DMS 273 treated with DMSO at 0.1 percent for 48 hours (cell line): ENCODE measurements at places on chromosomes 13 and 19.
A peak's percentile ranks its signal among the peaks of the same experiment; 100 is the strongest.

GRCh38 chr13:69028936-69029335 lies 1078.7 kb upstream of the ATXN8OS start:
- no peak for DNase-seq

DNA sequence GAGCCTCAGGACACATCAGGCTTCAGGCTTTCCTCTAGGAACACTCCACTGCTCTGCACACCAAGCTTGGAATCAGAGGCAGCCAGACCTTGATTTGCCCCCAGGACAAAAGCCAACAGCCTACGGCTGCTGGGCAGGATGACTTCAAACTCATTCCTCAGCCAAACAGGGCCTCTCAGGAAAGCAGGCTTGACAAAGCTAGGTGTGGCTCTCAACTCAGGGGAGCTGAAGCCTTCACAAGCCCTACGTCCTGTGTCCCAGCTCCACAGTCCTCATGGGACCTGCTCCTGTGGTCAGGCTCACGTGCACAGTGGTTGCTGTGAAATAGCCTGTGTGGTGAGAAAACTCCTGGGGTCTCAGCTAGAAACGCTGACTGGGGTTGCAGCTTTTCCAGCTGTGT lies 398.9 kb upstream of the ZNF507 start:
- DNase-seq: no peak

DNA sequence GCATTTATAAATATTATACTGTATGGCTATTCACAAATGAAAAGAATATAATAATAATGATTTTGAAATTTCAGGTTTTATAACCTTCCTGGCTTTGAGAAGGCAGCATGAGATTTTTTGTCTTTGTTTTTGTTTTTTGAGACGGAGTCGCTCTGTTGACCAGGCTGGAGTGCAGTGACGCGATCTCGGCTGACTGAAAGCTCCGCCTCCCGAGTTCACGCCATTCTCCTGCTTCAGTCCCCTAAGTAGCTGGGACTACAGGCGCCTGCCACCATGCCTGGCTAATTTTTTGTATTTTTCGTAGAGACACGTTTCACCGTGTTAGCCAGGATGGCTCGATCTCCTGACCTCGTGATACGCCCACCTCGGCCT lies 64.1 kb downstream of the ZNF429 start:
- DNase-seq: no peak

DNA sequence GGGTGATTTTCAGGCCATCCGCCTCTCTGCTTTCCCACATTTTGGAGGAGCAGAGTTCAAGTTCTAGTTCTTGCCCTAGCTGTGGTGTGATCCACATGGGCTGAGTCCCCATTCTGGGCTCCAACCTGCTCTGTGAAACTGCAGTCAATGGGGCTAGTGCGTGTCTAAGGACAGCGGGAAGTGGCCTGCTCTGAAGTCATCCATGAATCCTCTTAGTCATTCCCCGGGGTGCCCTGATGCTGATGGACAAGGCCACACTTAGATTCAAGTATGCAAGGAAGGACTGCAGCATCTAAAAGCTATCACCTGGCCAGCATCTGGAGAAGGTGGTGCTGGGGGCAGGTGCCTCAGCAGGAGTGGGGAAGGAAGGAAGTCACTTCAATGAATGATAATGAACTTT lies 94.6 kb downstream of the TSHZ3 start:
- DNase-seq: no peak

GRCh38 chr19:16951529-16951928 lies 62.7 kb downstream of the F2RL3 start:
- DNase-seq: no peak

GRCh38 chr19:53626486-53626885 lies 5.3 kb upstream of the DPRX start:
- no peak for DNase-seq

DNA sequence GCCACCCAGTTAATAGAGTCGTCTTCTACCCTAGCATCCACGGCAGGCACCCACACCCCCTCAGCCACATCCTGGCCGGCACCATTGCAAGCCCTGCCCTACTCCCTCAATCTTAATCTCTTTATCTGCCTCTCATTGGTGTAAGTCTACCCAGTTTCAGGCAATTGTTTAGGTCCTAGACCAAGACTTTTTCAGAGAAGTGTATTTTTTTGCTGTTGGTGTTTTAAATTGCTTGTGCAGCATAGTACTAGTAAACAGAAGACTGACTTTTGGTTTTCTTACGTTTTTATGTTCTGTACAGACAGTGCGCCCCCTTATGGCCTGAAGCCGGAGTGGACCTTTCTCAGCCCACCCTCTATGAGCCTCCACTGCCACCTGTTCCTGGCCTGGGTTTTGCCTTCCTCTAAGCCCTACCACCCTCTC lies 2.3 kb upstream of the LCP1 start:
- peak; percentile 0 for DNase-seq

GRCh38 chr13:64066711-64067110 lies 2651.1 kb upstream of the PCDH20 start:
- DNase-seq: no peak

DNA sequence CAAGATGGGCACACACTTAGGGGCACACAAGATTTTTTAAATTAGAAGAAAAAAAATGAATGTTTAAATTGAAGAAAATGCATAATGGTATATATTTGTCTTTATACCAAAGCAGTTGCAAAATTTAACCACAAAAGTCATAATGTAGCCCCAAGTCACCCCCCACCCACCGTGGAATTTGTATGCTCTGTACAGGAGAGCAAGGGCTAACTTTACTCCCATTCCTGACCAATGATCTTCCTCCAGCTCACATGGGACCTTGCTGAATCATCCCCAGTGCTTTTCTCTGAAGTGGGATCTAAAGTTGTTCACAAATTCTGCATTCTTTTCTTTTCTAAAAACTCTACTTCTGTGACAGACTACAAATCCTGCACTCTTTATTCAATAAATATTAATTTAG lies 597.0 kb downstream of the UQCRFS1 start:
- DNase-seq: no peak

GRCh38 chr19:35076657-35077056 lies 35.1 kb downstream of the HPN start:
- DNase-seq: no peak

GRCh38 chr19:310141-310651 lies 19.0 kb upstream of the PLPP2 start:
- no peak for DNase-seq

- no peak for DNase-seq
Observed at GRCh38 chr13:73092829-73093228, 34.0 kb downstream of the KLF5 start.

- DNase-seq: no peak
Observed at GRCh38 chr19:51022526-51022925, 3.0 kb upstream of the KLK10 start.

DNA sequence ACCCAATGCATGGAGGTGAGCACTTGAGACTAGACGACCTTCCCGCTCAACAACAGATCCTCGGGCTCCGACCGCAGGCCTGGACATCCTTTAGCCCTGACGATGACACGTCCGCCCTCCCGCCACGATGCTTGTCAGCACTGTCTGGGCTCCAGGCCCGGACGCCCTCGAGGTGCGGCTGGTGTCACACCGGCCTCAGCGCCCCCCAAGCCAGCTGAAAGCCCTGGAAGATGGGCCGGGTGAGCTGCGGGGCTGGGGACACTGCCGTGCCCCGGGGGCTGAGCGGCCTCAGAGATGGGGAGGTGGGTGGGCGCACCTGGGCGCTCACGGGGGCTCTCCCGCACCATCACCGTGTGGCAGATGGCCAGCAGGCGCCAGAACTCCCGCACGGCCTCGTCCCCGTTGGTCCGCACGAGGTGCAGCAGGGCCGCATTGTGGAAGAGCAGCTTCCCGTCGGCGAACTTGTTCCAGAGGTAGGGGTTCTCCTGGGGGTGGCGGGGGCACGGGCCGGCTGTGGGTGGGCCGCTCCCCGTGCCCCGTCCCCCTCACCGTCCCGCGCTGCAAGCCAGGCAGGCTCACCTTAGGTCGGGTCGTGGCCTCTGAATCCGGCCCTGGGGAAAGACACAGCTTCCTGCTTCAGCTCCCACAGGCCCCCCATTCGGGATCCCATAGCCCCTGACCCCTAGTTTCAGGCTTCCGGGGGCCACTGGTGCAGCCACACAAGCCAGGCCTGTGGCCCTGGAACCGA lies 15.5 kb downstream of the ATP8B3 start:
- DNase-seq: no peak

DNA sequence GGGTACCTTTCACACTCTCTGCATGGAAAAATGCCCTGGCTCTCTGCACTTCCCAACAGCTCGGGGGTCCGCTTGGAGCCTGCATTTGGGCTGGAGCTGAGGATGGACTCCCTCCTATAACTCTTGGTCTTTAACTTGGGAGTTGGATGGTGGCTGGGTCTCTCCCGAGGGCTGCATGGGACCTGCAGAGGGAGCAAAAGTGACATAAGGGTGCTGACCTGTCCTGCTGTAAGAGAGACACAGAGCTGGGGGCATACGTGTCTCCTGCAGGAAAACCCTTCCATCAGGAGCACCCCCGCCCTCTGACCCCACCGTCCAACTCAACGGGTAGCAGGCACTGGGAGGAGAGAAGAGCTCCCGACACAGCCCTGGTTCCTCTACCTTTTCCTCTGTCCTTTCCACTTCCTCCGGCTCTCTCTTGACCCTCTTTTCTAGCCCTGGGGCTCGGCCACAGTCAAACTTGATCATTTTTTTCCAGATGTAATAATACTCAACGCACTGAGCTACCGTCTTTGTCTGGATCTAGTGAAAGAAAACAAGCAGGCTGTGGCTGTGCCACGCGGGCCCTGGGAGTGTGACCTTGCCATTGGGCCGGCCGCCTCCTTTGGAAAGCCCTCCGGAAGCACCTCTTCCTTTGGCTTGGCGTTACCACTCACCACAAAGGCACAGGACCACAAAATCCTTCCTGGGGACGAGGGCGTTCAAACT lies 6.8 kb upstream of the NAPA start:
- DNase-seq: no peak

- no peak for DNase-seq
Observed at GRCh38 chr19:48817585-48818124, 6.8 kb upstream of the BCAT2 start.

DNA sequence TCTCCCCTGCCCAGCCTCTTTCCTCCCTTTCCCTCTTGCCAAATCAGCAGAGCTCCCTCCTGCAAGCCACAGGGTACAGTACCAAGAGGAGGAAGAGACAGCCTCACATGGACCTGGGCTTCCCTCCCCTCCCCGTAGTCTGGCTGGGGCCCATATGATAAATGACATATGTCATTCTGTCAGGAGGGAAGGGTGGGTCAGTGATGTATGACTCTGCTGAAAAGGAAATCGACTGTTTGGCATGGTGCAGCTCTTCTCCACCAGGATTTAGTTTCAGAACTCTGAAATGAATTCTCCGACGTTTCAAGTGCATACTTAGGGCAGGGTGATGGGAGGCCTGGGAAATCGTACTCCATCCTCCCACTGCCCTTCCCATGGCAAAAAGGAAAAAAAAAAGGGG lies 9.8 kb downstream of the TSHZ3 start:
- DNase-seq: no peak

DNA sequence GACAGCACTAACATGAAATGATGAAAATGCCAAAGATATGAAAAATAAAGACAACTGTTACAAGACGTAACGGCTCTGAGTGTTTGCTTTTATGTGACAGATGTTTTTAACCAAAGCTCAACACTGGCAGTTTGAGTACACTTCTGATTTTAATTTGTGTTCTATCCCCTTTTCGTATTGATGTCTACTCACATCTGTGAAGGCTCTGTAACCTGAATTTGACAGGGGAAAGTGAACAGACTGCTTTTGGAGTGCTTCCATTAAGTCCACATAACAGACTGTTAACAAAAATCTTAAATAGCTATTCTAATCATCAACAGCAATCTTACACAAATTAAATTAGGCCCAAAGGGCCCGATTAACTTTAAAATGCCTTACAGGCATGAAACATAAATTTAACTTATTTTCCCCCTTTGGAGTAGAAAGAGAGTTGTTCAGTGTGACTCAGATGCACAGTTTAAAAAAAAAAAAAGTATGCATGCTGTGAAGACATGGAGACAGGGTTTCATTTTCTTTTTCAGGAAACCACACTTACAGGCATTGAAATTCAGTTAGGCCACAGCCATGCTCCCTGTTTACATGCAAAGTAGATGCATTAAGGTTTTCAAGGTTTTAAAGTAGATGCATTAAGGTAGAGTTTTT lies 16.3 kb upstream of the RNASEH2B start:
- DNase-seq: peak; percentile 33

DNA sequence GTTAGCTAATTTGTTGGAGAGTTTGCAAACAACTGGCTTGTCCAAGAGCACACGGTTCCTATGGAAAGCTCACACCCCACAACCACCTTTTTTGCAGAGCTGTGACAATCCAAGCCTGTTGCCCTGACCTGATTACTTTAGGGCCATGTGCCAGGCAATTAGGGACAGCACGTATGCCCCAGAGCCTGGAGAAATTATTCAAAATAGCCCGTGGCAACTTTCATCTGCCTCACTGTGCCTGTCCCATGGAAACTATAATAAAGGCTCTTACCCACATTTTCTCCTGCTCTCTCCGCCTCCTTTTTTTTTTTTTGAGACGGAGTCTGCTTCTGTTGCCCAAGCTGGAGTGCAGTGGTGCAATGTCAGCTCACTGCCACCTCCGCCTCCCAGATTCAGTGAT lies 18.6 kb upstream of the FBN3 start:
- DNase-seq: no peak

DNA sequence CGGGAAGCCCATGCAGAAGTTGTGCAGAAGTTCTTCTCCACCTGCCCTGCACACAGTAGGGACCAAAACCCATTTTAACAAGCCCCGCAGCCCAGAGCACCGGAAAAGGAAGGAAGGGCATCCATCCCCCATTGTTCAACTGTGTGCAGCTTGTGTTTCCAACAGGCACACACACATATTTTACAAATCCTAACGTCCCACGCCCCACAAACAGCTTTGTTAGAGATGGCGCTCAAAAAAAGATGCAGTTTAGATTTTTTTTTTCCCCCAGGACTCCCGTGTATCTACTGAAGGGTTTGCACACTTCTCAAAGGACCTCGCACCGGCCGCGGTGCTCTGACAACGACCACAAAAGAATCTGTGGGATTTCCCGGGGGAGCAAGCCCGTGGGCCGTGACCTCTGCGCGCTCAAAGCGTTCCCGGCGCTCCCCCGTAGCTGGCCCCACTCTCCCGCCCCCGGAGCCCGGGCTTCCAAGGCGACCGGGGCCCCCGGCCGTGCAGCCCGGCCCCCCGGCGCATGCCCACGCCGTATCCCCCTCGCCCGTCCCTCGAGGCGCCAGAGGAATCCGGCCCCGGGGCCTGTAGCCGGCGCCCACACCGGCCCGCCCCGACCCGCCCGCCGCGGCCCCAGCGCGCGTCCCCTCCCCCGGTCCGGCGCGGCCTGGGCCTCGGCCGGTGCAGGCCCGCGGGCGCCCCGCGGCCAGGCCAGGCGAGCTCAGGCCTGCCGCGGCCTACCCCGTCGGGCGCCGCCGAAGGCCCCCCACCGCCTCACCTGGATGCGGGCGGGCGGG lies 523 bp downstream of the ELAVL1 start:
- no peak for DNase-seq
